ENCODE measurements at places on chromosomes 11 and 22.

GRCh38 chr22:30261134-30261533 is 5.5 kb downstream of the OSM start:
- DNase-seq: no peak

- DNase-seq: no peak
Observed at GRCh38 chr22:43971112-43971511, 15.9 kb downstream of the SAMM50 start.

DNA sequence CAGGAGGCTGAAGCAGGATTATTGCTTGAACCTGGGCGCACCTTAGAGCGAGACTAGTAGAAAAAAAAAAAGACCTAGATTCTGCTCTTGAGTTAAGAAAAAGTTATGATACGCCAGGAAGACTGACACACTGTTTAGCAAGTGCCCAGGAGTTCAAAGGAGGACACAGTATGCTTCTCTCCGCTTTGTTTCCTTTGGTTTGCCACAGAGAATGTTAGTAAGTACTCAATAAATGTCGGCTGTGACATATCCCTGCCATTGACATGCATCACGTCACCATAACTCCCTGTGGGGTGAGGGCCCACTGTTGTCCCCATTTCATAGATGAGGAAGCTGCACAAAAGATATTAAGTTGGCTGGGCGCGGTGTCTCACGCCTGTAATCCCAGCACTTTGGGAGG is 7.1 kb downstream of the SPTBN2 start:
- DNase-seq: no peak

- peak; percentile 69 for DNase-seq
Observed at GRCh38 chr11:32893343-32894148, 935 bp downstream of the QSER1 start.

DNA sequence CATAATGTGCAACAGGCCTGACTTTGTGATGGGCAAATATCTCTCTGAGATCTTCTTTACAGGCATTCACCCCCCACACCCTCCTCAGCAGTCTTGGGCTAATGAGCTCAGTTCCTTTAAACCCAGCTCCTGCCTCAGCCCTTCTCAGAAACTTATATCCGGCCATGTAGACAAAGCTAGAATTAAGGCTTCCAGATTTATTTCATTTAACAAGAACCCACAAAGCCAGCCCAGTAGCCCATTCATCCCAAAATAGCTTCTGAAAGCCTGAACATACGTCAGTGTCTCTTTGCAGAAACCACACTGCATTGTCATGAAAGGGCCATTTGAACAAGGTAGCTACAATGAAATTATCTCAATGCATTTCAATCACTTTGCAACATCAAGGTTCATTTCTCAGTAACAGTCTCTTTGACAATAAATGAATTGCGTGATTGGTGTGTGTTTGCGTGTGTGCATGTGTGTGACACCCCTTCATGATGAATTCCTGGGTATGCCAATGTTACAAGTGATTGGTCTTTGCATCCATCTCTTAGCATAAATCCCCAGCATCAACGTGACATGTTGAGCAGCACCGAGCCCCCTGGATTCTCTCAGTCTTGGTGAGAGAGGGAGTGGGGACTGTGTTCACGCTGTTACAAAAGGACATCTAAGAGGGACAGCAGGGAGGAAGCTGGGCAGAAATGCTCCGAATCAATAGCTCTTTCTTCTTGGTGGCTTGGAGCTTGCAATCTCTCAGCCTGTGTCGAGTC is 299.6 kb downstream of the KIRREL3 start:
- DNase-seq: no peak

DNA sequence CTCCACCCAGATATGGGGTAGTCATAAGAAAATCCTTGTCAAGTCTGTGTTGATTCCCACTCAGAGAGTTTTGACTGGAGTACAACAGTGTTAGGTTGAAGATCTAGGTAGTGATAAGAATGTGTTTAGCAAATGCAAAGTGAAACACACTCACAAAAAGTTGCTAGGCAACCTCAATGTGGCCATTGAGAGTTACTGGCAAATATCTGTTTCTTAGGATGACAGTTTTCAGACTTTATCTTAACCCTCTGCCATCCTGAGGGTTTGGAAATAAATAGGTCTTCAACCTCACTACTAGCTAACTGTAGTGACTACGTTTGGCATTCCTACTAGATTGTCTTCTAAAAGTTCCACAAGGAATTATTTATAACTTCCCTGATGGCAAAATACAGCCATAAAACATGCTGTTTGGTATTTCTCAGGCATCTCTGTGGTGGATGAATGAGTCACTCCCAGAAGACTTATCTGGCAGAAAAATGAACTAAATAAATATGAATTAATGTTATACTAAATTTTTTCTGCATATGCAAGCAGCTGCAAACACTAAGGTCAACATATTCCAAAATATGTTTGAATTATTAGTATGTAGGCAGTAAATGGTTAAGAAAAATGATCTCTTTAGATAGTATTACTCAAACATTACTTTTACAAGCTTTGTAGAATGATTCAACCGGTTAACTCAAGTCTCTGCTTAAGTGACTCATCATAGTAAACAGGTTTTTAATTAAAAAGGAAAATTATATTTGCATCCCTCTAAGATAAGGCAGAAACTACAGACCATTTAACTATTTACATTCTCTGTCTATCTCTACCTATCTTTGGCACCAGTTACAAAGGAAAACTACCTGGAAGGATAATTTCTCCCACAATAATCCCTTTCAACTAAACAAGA is 17.1 kb upstream of the SYTL2 start:
- no peak for DNase-seq

- DNase-seq: no peak
Observed at GRCh38 chr22:30204742-30205111, 41.8 kb downstream of the LIF start.

- DNase-seq: no peak
Observed at GRCh38 chr11:3022300-3022967, 30.3 kb upstream of the NAP1L4 start.

- DNase-seq: no peak
Observed at GRCh38 chr11:11435635-11436034, 82.6 kb upstream of the CSNK2A3 start.

- no peak for DNase-seq
Observed at GRCh38 chr11:63552921-63553320, 10.3 kb downstream of the PLAAT2 start.
